Stimulated activated CD4-positive, alpha-beta T cell treated with anti-CD3 and anti-CD28 coated beads, Interleukin-15, amount 100 ng/mL, for 1 hour (primary cell): ENCODE measurements at places on chromosomes 12 and 14.

- DNase-seq, result no peak
Observed at GRCh38 chr14:38808734-38809455, 294.1 kb downstream of the SEC23A start.

- no peak for DNase-seq
Observed at GRCh38 chr12:68291396-68292036, 38.1 kb upstream of the IL22 start.

DNA sequence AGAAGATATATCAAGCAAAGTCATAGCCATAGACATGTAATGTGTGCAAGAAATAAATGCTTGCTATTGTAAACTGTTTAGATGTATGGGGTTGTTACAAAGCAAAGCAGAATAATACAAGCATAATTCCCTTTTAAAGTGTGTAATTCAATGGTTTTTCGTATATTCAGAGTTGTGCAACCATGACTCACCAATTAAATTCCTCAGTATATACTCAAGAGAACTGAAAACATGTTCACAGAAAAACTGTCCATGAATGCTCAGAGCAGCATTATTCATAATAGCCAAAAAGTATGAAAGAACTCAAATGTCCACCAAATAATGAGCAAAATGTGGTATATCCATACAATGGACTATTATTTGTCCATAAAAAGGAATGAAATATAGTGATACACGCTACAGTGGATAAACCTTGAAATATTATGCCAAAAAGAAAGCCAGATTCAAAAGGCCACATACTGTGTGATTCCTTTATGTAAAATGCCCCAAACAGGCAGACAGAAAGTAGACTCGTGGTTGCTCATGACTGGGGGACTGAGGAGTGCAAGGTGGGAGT, 9.3 kb downstream of the GXYLT1 start:
- no peak for DNase-seq

DNA sequence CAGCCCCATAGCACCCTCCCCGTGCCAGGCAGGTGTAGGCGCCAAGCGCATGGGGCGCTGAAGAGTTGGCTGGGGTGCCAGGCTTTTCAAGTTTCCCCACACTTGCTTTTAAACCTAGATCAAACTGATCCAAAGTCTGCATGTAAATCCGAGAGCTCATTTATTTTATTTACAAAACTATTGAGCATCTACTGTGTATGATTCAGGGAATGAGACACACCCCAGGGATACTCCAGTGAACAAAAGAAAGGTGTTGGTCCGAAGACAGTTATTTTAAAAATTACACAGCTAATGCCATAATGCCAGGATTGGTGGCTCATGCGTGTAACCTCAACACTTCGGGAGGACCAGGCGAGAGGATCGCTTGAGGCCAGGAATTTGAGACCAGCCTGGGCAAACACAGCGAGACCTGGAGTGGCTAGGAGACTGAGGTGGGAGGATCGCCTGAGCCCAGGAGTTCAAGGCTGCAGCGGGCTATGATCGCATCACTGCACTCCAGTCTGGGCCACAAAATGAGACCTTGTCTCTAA, 780 bp upstream of the SLC41A2 start:
- DNase-seq, result no peak

GRCh38 chr12:68119724-68120211, 39.8 kb downstream of the IFNG start:
- DNase-seq, result no peak

DNA sequence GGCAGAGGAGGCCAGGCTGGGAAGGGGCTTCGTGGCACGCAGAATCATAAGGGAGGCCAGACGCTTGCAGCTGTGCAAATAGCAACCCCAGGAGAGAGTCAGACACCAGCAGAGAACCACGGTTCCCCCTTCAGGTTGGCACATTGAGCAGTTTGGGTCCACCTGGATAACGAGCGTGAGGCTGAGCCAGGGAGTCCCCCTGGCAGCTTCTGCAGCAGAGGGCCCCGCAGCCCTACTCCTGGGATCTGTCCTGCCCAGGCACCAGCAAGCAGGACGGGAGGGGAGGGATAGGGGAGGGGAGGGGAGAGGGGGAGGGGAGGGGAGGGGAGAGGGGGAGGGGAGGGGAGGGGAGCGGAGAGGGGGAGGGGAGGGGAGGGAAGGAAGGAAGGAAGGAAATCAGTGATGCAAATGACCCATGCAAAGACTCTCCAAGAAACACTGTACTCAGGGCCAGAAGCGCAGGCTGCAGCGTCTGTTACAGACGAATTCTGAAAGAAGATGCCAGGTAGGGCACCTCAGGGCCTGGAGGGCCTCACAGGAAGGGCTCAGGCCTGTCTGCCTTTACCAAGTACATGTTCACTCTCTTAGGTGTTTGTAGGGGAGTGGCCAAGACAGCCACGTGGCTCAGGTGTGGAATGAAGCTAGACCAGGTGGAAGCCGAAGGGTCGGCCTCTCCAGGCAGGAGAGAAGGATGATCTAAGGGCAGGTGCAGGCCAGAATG, 32.3 kb upstream of the MMP17 start:
- DNase-seq, result no peak

- DNase-seq, result no peak
Observed at GRCh38 chr12:6069437-6070093, 54.9 kb downstream of the VWF start.

DNA sequence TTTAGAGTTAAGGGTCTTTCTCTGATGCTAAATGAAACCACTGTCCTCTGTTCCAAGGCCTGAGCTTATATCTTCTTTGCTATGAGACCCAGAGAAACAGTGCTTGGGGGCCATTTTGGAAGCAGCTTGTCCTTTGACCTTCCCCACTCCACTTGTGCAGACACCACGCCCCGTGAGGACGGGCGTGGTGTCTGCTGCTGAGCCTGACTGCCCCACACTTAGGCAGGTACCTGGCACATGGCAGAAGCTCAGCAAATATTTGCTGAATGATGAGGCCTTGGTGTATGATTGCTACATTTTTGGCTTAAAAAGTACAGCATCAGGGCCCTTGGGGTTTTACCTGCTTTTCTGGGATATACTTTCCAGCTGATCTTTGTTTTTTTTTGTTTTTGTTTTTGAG, 69.9 kb downstream of the RASSF3 start:
- DNase-seq, result no peak
